ENCODE measurements at places on chromosomes 12 and 14.
A peak's percentile ranks its signal among the peaks of the same experiment; 100 is the strongest.

DNA sequence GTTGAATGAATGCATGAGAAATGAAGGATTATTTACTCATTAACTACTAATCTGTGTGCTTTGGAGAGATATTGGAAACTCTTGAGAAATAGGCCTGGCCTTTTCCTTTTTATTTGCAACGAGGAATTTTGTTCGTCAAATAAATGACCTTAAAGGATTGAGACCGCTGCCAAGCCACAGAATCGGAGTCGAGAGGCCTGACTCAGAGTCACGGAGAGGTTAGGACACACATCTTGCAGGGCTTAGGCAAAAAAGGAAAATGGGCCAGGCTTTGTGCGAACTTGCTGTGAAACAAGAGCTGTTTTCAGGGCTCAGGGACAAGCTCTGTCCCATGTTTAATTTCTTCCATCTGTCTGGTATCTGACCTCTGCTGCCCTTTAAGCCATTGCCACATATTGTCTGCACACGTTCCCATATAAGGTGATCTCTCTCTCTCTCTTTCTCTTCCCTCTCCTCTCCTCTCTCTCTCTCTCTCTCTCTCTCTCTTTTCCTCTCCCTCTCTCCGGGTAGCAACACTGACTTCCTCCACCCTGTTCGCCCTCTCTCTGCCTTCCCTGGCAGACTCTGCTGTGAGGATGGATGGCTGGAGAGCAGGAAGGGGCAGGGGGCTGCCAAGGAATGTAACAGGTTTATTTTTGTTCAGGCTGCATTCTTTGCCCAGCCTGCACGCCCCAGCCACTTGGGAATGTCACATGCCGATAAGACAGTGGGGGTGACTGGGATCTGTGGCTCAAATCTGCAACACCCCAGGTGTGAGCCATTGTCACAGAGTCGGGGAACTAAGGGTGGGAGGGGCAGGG is 14.9 kb upstream of the IFT81 start:
- DNase-seq: no peak

DNA sequence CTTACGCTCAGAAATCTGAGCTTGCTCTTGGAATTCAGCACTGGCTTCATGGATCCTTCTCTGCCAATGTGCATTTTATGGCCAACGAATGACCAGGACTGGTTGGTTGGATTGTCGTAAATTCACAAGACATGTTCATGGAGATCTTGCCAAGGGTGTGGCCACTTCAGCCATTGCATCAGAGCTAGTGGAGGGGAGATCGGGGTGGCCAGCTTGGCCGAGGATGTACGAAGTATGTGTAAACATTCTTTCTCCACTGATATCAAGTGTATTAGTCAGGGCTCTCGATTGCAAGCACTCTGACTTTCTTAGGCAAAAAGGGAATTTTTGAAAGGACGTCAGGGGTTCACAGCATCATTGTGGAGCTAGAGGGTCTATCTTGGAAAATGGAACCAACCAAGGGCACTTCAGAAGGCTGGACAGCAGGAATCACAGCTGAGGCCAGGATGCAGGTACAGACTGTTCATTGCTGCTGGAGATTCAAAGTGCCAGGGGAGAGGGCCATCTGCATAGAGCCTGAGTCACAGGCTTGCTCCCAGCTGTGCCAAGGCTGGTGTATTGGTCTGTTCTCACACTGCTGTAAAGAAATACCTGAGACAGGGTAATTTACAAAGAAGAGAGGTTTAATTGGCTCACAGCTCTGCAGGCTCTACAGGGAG is 32.9 kb upstream of the ADGRD1 start:
- DNase-seq: no peak

GRCh38 chr14:88272390-88273269 is 50.4 kb downstream of the KCNK10 start:
- no peak for DNase-seq

DNA sequence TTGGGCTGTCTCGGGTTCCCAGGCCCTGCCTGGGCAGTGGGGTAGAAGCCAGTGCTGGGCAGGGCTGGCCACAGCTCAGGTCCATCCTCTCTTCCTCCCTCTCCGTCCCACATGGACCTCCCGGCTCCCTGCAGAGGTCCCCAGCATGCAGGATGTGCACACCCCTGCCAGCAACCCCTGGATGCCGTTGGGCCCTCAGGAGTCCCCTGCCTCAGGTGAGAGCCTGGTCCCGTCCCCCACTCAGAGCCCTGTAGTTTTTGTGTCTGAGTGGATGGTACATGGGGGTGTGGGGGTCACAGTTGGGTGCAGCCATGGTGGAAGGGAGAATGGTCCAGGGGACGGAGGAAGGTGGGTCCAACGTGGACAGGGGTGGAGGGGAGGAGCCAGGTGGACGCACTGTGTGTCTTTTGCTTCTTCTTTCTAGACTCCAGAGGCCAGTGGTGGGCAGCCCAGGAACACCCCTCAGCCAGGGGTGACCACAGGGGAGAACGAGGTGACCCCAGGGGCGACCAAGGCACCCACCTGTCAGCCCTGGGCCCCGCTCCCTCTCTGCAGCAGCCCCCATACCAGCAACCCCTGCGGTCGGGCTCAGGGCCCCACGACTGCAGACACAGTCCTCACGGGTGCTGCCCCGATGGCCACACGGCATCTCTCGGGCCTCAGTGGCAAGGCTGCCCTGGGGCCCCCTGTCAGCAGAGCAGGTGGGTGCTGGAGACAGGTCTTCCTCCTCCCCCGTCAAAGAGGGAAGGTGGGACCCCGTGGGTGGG is 21.7 kb downstream of the PAPLN start:
- DNase-seq: no peak

DNA sequence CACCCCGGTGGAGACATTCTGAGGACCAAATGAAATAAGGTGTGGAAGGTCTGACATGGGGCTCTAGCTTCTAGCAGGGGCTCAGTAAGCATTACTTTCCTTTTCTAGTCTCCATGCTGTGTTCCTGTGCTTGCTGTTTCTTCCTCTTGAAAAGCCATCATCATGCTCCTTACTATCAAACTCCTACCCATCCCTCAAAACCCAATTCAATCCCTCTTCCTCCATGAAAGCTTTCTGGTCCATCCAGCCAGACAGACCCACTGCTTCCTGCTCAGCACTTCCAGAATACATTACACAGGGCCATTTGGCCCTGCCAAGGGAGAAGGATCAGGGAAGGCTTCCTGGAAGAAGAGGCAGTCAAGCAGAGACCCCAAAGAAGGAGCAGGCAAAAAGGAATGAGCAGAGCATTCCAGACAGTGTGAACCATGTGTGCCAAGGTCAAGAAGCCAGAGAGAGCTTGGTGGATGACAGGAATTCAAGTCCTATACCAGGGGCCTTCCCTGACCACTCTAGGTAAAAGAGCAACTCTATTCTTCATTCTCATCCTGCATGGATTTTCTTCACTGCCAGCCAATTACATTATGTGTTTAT is 59.5 kb downstream of the NUAK1 start:
- no peak for DNase-seq

- DNase-seq: no peak
Measured at GRCh38 chr14:104743461-104744380, 9.2 kb upstream of the SIVA1 start.

DNA sequence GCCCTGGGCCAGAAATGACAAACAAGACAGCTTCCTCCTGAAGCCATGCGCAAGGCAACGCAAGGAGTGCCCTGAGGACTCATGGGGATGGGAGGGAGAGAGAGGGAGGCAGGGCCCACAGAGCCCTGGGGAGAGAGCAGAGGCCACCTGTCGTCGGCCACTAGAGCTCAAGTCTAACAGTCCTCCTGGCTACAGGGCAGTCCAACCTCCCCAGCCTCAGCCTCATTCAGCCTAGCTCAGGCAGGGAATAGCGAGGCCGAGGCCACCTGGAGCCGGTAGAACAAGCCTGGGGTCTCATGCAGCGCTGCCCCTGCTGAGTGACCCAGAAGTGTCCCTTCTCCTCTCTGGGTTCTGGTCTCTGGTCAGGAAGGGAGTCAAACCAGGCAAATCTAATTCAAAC is 69.5 kb downstream of the BCL11B start:
- no peak for DNase-seq

DNA sequence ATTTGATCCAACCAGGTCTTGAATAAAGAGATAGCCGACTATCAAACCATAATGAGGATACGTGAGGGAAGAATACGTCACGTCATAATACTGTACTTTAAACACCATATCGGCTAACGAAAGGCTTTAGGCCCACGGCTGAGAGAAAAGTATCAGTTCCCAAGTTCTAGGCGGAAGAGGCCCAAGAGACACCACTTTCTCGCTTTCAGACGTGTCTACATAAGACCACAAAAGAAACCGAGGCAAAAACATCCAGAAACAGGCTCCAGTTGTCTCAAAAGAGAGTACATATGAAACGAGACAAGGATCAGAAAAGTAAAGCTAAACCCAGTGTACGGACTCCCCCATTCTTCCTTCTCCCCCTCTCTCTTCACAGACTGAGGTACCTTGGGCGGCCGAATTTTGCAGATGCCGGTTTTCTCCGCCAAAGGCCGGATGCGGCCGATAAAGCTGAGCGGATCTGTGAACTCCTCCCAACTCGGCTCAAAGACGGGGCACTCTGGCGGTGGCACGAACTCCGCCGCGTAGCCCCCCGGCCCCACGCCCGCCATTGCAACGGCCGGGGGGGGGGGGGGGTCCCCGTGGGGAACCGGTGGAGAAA is 479 bp downstream of the KDM5A start:
- DNase-seq: peak; percentile 22

DNA sequence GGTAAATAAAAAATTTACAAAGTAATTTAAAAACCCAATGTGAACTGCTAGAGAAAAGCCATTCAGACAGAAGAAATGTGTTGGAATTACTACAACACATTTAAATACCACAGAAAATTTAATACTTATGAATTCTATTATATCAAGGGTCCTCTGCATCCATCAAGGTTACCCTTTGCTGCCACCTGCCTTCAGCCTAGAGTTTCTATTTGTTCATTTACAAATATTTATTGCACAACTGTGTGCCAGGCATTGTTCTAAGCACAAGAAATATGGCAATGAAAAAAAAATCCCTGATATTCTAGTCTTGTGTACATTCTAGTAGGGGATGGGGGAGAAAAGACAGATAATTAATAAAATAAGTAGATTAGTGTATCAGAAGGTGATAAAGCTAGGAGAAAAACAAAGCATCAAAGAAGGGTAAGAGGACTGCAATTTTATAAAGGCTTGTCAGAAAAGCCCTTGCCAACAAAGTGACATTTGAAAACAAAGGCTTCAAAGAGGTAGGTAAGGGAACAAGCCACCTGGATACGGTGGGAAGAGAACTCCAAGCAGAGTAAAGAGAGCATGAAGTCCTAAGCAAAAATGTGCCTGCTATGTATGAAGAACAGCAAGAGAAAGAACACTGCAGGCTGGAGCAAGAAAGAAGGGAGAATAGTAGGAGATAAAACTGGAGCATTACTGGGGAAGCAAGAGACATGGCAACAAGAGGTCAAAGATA is 59.1 kb upstream of the SLC6A13 start:
- no peak for DNase-seq

- DNase-seq: no peak
Measured at GRCh38 chr14:41609704-41610183, 3.1 kb downstream of the LRFN5 start.

DNA sequence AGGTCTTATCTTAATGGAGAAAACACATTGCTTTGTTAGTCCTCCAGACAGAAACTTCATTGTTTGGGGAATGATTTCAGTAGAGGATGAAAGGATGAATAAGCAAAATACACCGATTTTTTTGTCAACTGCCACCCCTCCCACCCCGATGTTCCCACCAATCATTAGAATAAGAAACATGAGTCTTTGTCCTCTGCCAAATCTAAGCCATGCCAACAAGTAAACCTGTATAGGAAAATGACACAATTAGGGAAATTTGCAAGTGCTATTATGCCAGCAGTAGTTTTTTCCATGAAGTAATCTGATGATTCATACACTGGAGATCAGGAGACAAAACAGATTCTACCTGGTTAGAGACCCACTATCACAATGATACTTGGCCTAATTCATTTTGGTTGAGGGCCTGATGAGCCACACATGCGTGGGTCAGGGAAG is 35.9 kb downstream of the FLRT2 start:
- DNase-seq: no peak

- DNase-seq: no peak
Measured at GRCh38 chr12:32312049-32312670, 87.2 kb upstream of the FGD4 start.

DNA sequence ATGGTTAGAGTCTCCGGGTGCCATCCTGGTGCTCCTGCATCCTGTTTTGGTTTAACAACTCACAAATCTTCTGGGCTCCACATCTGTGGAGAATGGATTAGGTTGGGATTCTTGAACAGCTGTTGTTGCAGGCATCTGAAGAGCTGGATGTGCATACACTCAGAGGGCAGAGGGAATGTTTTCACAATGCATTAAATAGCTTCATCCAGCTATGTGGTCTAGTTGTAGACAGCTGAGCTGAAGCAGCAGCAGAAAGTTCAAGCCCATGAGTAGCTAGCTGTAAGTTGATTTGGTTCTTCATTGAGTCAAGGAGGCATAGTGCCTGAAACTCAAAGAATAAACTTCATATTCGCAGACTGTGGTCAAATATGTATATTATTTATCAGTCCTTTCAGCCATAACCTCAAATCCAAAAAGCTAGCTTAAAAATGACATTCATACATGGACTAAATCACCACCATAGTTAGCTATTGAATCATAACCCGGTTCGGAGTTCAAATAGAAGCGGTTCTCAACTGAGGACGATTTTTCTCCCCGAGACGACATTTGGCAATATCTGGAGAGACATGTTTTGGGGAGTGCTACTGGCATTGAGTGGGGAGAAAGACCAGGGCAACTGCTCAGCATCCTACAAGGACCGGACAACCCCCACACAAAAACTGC is 858 bp upstream of the ANKRD13A start:
- no peak for DNase-seq

DNA sequence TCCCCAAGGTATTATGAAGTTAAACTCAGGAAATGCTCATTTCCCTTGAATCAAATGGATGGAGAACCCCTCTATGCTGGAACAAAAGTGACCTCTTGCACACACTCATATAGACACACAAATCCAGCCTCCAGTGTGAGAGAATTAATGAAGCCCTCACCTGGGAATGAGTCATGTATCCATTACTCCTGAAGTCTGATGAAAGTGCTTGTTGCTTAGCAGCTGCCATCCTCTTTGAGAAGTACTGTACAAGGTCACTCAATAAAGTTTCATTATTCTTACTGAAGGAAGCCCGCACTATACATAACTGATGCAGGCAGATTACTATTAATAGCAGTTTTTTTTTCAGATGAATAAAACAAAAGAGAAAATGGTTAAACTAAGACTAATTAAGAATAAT is 102.3 kb downstream of the RERG start:
- no peak for DNase-seq

- no peak for DNase-seq
Measured at GRCh38 chr14:21332950-21333349, 50.9 kb downstream of the SUPT16H start.

DNA sequence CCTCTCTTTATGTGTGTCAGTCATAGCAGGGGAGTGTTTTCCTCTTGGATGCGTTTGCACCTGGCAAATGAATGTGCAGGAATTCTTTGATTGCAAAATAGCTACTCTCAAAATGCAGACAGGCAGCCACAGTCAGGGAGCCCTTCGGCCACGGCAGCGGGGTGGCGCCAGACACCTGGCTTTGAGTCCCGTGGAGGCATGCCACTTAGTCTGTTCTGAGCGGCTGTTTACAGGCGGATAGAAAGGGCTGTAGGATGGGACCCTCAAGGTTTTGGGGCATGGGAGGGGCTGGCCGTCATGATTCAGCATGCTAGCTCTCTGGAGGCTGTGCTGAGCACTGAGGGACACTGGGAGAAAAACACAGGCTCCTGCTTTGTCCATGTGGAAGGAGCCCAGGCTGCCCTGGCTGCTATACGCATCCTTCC is 117.1 kb downstream of the SLC25A47 start:
- DNase-seq: no peak

- peak; percentile 45 for DNase-seq
Measured at GRCh38 chr14:35403114-35403602, 1.4 kb downstream of the NFKBIA start.

Measured in stimulated activated CD4-positive, alpha-beta T cell treated with anti-CD3 and anti-CD28 coated beads, Interleukin-1b, Interleukin-23, amount 100 ng/mL, for 4 hours (primary cell).